ENCODE measurements at places on chromosomes 16 and 17. TPM values are rescaled to one million over a fixed set of nuclear protein-coding genes. Genes with fewer than 3 reads are reported as not detected.
A peak's percentile ranks its signal among the peaks of the same experiment; 100 is the strongest.

Gene CIBAR2
- total RNA-seq, result not detected

- no peak for DNase-seq
Observed at GRCh38 chr16:77424871-77425604, 9.8 kb downstream of the ADAMTS18 start.

DNA sequence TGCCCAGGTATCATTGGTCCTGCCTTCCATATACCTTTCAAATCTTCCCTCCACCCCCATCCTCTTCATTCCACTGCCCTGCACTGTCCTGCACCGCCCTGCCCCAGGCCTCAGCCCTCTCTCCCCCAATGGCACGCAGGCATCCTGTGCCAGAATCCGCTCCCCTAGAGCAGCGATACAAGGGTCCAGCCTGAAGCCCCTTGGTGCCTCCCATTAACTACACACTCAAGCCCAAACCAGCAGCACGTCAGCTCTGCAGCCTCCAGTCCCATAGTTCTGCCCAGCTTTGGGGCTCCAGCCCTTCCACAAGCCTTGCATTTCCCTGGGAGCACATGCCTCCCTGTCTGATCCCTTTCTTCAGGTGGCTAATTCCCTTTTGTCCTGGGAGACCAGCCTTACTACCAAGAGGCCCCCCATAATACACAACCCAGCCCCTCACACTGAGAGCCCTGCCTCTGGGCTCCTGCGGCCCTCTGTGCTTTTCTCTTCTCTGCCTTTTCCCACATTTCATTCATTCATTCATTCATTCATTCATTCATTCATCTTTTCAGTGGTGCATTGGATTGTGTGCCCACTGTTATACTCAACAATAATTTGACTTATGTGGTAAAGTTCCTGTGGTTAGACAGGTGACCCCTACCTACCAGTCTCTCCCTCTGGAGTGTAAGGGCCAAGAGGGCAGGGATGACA, 26.8 kb upstream of the DLX3 start:
- no peak for DNase-seq

DNA sequence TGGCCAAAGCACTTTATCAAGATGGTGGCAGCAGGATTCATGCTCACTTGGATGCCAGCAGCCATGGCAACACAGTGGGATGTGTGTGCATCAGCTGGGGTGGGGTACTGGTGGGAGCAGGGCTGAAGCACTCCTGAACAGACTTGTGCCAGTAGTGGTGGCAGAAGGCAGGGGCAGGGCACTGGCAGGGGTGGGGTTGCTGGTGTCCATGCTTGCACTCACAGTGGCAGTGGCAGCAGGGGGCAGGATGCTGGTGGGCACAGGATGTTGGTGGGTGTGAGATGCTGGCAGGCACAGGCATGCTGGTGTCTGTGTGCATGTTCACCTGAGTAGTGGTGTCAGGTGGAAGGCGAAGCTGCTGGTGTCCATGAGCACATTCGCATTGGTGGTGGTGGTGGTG, 161.0 kb upstream of the PMFBP1 start:
- DNase-seq, result no peak

DNA sequence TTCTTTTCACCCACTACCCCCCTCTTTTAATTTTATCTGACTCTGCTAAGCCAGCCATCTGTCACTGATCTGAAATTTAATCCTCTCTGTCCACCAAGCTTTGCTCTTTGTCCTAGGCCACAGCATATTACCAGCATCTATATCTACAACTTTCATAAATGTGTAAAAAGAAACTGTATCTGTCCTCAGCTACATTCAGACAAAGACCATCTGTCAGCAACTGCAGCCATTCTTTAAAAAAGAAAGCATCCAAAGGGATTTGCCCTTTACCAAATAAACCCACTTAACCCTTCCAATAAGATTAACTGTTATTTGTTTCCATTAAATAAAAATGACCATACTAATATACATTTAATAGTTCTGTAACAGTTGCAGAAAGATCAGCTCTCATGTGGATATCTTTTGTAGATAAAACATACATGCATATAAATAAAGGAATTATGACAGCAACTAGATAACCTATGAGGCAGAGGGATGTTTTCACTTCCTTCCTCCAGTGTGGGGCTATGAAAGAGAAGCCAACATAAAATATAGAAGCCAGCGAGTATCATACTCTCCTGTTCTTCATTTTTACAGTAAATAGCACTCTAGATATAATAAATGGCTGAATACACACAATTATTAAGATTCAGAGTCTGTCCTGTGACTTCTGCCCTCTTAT, 602.5 kb upstream of the SALL1 start:
- DNase-seq, result no peak

Gene TNFRSF13B
- total RNA-seq, result 0.28 TPM

DNA sequence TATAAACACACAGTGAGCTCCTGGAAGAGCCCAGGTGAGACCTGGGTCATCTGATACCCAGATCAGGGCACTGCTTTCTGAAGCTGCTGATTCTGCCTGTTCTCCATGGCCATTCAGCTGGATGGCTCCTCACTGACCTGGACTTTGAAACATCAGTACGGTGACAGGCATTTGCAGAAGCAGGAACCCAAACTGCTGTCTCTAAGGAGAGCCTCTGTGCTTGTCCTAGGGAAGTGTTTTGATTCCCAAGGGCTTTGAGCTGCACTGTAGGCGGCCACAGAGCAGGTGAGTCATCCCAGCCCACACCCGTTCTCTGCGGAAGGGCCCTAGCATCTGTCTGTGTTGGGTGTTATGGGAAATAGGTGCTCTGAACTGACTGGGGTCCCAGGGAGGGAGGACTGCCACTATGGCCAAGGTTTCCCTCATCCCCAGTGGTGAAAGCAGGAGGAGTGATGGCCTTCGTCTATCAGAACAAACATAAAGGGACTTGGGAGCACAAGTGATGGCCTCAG, 60.7 kb upstream of the ADCY9 start:
- no peak for DNase-seq

Gene GRB7
- total RNA-seq, result 50.6 TPM

Gene EIF3CL
- 102 TPM for total RNA-seq

Gene PTX4
- 0.20 TPM for total RNA-seq

- no peak for DNase-seq
Observed at GRCh38 chr16:70713342-70713741, 27.5 kb upstream of the MTSS2 start.

DNA sequence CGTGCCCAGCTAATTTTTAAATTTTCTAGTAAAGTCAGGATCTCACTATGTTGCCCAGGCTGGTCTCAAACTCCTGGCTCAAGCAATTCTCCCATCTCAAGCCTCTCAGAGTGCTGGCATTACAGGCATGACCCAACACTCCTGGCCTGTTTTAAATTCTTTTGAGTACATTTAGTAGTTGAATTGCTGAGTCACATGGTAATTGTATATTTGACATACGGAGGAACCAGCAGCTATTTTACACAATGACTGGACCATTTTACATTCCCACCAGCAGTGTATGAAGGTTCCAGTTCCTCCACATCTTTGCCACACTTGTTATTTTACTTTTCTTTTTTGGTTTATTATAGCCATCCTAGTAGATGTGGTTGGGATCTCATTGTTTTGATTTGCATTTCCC, 43.6 kb downstream of the RHOT1 start:
- DNase-seq, result no peak

Gene SGCA
- total RNA-seq, result 0.24 TPM

Gene CX3CL1
- 1.6 TPM for total RNA-seq

GRCh38 chr17:8946476-8946875, 19.0 kb downstream of the PIK3R5 start:
- DNase-seq, result peak; percentile 17

GRCh38 chr16:49457196-49457595, 83.6 kb downstream of the C16orf78 start:
- DNase-seq, result peak; percentile 3

- no peak for DNase-seq
Observed at GRCh38 chr16:26169473-26169872, 477.7 kb downstream of the HS3ST4 start.

Gene TAT
- not detected for total RNA-seq

DNA sequence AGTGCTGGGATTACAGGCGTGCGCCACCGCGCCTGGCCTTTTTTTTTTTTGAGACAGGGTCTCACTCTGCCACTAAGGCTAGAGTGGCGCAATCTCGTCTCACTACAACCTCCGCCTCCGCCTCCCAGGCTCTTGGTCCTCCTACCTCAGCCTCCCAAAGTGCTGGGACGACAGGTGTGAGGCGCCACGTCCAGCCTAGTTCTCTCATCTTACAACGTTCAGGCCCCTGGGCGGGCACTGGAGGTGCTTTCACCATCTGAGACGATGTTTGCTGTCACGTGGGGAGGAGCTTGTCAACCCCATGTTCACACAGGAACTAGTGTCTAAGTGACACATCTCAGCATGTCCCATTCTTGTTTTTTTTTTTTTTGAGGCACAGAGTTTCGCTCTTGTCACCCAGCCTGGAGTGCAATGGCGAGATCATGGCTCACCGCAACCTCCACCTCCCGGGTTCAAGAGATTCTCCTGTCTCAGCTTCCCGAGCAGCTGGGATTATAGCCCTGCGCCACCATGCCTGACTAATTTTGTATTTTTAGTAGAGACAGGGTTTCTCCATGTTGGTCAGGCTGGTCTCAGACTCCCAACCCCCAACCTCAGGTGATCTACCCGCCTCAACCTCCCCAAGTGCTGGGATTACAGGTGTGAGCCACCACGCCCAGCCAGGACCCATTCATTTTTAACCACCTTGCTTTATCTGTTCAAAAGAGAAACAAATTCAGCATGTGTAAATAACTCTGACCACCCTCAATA, 5.2 kb upstream of the FANCA start:
- no peak for DNase-seq

Gene KRTAP9-4
- not detected for total RNA-seq

GRCh38 chr16:82882982-82883835, 256.4 kb downstream of the CDH13 start:
- no peak for DNase-seq

Gene TPPP3
- 0.48 TPM for total RNA-seq

GRCh38 chr16:9595393-9595792, 503.9 kb downstream of the HAPSTR1 start:
- DNase-seq, result no peak

DNA sequence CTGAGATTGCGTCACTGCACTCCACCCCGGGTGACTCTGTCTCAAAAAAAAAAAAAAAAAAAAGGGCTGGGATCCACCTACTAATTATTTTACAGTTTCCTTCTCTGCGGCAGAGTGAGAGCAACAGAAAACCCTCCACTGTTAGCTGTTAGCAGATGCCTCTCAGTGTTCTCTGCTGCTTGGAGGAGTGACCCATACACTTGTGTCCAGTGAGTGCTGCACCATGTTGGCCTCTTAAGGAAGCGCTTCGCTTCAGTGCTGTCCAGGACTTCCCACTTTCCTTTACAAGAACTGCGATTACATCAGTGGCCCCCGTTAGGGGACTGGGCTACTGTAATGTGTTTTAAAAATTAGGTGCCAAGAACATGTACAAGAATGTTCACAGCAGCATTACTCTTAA, 18.4 kb upstream of the CLEC18B start:
- DNase-seq, result no peak

DNA sequence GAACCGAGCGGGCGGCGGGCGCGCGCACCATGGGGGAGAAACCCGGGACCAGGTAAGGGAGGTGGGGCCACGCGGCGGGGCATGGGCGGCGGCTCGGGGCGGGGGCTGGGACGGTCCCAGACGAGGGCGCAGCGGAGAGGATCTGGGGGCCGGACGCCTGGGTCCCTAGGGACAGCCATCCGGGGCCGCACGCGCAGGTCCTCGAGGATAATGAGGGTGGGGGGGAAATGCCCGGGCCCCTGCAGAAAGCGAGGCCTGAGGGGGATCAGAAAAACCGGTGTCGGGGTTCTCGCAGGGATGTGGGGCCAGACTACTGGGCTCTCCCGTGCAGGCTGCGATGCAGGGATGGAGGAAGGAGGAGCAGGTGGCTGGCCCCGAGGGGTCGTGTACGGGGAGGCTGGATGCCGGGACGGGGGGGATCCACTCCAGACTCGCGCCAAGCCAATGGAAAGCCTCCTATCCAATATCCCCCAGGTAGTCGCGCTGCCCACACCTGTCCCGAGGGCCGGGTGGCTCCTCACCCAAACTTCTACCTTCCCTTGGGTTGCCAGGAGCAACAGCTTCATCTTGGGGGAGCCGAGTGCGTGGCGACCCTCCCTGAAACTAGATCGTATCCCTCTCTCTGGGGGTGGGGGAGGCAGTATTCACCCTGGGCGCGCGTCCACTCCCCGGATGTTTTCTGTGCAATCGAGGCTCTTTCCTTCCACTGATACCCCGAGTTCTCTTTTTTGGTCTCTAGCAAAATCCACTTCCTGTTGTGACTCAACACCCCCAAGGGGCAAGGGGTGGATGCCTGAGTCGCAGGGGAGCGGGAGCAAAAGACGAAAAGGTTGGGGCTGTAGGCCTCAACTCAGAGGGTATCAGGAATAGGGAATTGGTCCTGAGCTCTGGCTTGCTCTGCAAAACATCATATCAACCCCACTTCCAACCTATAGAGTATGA, 532 bp downstream of the ARRB2 start:
- no peak for DNase-seq

Gene SPIRE2
- 6.9 TPM for total RNA-seq

- DNase-seq, result no peak
Observed at GRCh38 chr17:550041-550398, 164.6 kb downstream of the VPS53 start.

Gene TP53TG3
- not detected for total RNA-seq
